Activated CD8-positive, alpha-beta memory T cell treated with anti-CD3 and anti-CD28 coated beads, Interleukin-2, amount 10 ng/mL, durations not matched to agents 7 days and 5 days (primary cell): ENCODE measurements at places on chromosomes 6 and 20. TPM values are rescaled to one million over a fixed set of nuclear protein-coding genes. Genes with fewer than 3 reads are reported as not detected.

TMEM244 gene
- 0.99 TPM for total RNA-seq

MLN gene
- not detected for total RNA-seq

- no peaks in the 10 kb centered on the region for H3K36me3 ChIP-seq
- peaks cover 20% of the 10 kb centered on the region for H3K27me3 ChIP-seq
- no peaks in the 10 kb centered on the region for H3K4me1 ChIP-seq
- H3K4me3 ChIP-seq, result no peak overlapping the region
Observed at GRCh38 chr20:23596579-23597250, 9.0 kb downstream of the CST9 start.

GRCh38 chr6:135423649-135424128 is 73.9 kb downstream of the AHI1 start:
- peak overlapping the region; percentile 47 for H3K27ac ChIP-seq
- H3K4me1 ChIP-seq, result peaks cover 15% of the 10 kb centered on the region

- peaks cover 4% of the 10 kb centered on the region for H3K27me3 ChIP-seq
- DNase-seq, result no peak
- no peak overlapping the region for H3K27ac ChIP-seq
- no peak overlapping the region for H3K4me3 ChIP-seq
Observed at GRCh38 chr6:56625356-56625755, 17.3 kb downstream of the DST start.

- peaks cover 15% of the 10 kb centered on the region for H3K27me3 ChIP-seq
- H3K4me3 ChIP-seq, result no peak overlapping the region
- no peak overlapping the region for H3K27ac ChIP-seq
- H3K4me1 ChIP-seq, result peaks cover 9% of the 10 kb centered on the region
Observed at GRCh38 chr6:152952045-152952444, 30.8 kb downstream of the FBXO5 start.

- H3K4me1 ChIP-seq, result peaks cover 19% of the 10 kb centered on the region
- no peak overlapping the region for H3K27ac ChIP-seq
- H3K27me3 ChIP-seq, result no peaks in the 10 kb centered on the region
- H3K36me3 ChIP-seq, result no peaks in the 10 kb centered on the region
Observed at GRCh38 chr20:41234546-41234945, 83.0 kb downstream of the ZHX3 start.

DNA sequence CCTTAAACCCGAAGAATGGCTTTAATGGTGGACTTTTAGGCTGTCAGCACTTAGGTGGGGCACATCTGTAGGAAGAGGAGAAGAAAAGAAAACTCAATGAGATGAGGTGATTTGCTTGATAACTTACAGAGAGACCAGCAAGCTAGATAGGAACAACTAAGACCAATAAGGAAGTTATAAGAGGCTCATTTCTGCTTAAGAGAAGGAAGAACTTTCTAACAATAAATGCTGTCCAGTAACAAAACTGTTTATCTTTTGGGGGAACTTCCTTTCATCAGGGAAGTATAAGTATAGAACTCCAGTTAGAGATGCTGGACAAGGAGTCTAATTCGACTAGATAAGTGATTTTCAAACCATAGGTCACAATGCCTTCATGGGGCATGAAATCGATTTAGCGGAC is 107.2 kb upstream of the SIRPA start:
- H3K27ac ChIP-seq, result no peak overlapping the region

GRCh38 chr6:32203426-32204267 is 11.2 kb upstream of the GPSM3 start:
- H3K27ac ChIP-seq, result no peak overlapping the region
- peaks cover 9% of the 10 kb centered on the region for H3K27me3 ChIP-seq
- H3K4me1 ChIP-seq, result no peaks in the 10 kb centered on the region
- no peak for DNase-seq

GRCh38 chr6:21769405-21769861 is 175.9 kb downstream of the SOX4 start:
- no peak for DNase-seq
- no peaks in the 10 kb centered on the region for H3K36me3 ChIP-seq
- no peaks in the 10 kb centered on the region for H3K4me1 ChIP-seq
- H3K27ac ChIP-seq, result no peak overlapping the region
- H3K4me3 ChIP-seq, result no peak overlapping the region

DNA sequence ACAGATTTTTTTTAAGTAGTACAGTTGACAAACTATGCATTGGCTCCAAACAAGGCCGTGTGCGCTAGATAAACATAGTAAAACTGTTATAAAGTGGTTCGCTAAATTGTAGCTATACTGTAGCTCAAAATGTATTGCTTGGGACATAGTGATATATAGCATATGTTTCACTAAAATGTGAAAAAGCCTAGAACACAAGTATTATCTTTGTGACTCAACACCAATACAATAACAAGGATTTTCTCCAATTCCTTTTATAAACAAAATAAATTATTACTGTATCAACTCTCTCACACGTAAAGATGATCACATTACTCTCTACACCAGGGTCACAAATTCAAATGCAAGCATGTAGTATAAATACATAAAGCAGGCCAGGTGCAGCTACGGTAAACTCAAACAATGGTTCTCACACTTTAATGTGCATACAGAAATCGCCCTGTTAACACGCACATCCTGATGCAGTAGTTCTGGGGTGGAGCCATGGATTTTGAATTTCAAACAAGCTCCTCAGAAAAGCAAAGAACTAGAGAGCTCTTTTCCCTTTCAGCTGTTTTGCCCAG is 214.6 kb downstream of the GMDS start:
- no peak overlapping the region for H3K4me3 ChIP-seq
- DNase-seq, result no peak
- H3K27me3 ChIP-seq, result no peaks in the 10 kb centered on the region
- peaks cover 14% of the 10 kb centered on the region for H3K4me1 ChIP-seq
- H3K27ac ChIP-seq, result no peak overlapping the region
- peaks cover 4% of the 10 kb centered on the region for H3K36me3 ChIP-seq

DNA sequence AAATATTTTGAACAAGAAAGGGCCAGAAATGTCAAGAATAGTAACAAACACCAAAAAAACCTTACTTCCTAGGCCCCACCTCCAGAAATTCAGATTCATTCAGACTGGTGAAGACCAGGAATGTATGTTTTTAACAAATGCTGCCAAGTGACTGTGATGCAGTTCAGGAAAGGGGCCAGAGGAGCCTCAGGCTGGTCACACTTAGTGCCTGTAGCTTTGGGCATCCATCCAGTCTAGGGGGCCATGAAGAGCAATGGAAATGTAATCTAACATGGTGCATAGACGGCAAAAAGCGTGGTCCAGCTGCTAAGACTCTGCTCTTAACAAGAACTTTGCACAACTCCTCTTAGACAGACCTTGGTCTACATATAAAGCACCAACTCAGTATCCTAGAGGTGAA is 7.1 kb downstream of the GJA1 start:
- H3K27ac ChIP-seq, result no peak overlapping the region
- DNase-seq, result no peak
- peaks cover 6% of the 10 kb centered on the region for H3K4me1 ChIP-seq
- no peaks in the 10 kb centered on the region for H3K36me3 ChIP-seq
- H3K27me3 ChIP-seq, result peaks cover 15% of the 10 kb centered on the region

- H3K4me1 ChIP-seq, result no peaks in the 10 kb centered on the region
- H3K27ac ChIP-seq, result no peak overlapping the region
- no peak overlapping the region for H3K4me3 ChIP-seq
- no peak for DNase-seq
- H3K36me3 ChIP-seq, result no peaks in the 10 kb centered on the region
- peaks cover 23% of the 10 kb centered on the region for H3K27me3 ChIP-seq
Observed at GRCh38 chr6:165872311-165872710, 209.3 kb upstream of the PDE10A start.

GRCh38 chr6:149454346-149454848 is 30.4 kb downstream of the ZC3H12D start:
- no peak overlapping the region for H3K27ac ChIP-seq
- H3K36me3 ChIP-seq, result peaks cover 28% of the 10 kb centered on the region
- peaks cover 8% of the 10 kb centered on the region for H3K4me1 ChIP-seq

- no peak for DNase-seq
- peaks cover 3% of the 10 kb centered on the region for H3K36me3 ChIP-seq
- H3K27me3 ChIP-seq, result no peaks in the 10 kb centered on the region
- peaks cover 43% of the 10 kb centered on the region for H3K4me1 ChIP-seq
- H3K4me3 ChIP-seq, result no peak overlapping the region
Observed at GRCh38 chr20:53639647-53640440, 46.2 kb upstream of the ZNF217 start.
